ENCODE measurements at places on chromosomes 11 and 22.

DNA sequence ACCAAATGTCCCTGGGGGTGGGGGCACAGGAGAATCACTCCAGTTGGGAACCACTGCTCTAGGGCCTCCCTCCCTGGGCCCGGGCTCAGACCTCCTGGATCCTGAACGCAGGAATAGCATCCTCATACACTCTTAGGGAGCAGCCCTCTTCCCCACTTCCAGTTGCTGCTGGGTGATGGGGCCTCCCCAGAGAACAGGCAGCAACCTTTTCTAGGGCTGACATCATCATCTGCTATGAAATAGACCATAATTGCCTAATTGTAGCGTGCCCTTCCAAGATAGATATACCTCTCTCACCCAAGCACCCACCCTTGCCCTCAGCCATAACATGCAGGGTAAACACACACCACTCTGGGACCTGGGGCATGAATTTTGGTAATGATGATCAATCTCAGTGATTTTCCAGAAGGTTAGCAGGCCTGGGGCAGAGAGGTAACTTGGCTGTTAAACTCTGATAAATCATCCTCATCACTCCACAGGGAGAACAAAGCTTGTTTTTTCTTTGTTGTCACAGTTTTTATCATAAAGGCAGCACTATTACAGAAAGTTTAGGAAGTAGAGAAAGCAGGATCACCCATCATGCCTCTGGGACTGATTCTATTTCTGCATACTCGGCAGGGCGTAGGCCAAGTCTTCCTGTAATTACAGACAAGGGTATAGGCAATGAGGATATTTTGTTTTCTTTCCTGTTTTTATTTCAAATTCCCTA, 88.3 kb upstream of the PRDM11 start:
- DNase-seq, result no peak

DNA sequence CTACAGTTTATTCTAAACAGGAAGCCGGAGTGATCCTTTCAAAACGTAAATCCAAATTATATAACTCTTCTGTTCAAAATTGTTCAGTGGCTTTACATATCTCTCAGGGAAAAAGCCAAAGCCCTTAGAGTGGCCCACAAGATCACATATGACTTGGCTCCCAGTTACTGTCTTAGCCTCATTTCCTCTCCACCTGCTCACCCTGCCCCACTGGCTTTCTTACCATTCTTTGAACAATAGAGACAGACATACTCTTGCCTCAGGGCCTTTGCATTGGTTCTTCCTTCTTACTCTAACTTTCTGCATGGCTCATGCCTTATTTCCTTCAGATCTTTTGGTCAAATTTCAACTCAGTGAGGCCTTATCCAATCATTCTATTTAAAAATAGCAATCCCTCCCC, 52.1 kb downstream of the STIM1 start:
- no peak for DNase-seq

- DNase-seq, result no peak
Measured at GRCh38 chr11:94769880-94770279, 1.7 kb downstream of the AMOTL1 start.

DNA sequence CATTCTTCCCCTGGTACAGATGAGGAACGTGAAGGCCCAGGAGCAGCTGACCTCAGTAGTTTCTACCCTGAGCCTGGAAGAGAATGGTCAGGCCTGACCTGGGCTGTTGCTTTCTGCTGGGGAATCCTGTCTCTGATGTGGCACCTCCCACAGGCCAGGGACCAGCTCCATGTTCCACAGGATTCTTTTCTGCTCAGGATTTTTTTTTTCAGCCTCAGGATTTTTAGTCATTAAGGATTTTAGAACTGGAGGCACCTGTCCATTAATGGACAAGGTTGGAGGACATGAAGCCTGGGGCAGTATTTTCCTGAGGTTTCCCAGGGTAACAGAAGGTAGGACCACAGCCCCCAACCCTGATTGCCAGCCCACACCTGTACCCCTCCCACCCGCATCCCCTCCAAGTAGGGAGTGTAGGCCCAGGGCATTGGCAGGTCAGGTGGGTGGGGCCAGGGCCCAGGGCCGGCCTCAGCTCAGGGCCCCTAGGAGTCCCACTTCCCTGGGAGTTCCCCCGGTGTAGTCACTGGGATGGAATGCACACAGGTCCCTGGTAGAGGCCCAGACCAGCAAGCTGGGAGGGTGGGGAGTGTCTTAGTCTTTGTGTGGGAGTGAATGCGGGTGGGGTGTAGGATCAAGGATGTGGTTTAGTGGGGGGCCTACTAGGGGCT, 16.1 kb downstream of the BIK start:
- no peak for DNase-seq

DNA sequence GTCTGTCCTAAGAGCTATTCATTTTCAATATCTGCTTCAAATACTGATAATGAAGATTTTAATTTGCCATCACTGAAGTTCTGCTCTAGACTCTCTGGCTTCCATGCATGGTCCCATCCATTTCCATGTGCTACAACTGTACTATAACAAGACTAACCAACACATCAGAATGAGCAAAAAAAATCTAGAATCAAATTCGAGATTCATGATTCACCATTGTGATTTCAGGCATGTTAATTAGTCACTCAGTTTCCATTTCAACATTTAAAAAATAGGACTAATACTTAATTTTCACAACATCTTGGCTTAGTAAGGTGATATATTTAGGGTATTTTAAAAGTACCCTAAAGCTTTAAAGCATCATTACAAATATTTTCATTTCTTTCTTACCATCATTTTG, 22.8 kb downstream of the PICALM start:
- no peak for DNase-seq

DNA sequence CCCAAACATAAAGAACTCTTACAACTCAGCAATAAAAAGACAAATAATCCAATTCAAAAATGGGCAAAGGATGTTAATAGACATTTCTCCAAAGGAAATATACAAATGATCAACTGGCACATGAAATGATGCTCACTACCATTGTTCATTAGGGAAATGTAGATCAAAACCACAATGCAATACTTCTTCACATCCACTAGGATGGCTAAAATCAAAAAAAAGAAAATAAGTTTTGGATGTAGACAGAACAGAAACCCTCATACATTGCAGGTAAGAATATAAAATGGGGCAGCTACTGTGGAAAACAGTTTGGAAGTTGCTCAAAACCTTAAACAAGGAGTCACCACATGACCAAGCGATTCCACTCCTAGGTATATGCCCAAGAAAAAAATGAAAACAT, 16.3 kb downstream of the SIK3 start:
- no peak for DNase-seq

DNA sequence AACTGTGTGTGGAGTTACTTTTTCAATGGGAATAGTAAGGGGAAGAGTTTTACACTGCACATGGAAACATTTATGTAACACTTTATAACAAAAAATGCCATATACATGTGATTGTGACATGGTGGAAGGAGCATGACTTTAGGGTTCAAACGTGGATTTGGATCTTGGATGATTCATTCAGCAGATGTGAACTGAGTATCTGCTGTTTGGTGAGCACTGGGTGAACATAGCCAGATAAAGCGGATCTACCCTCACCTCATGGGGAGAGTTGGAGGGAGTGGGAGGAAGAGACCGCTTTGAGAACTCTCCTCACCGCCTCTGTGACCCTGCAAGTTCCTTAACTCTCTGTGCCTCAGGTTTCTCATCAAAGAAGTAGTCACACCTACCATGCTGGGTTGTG, 3.1 kb downstream of the NAA40 start:
- DNase-seq, result no peak

GRCh38 chr11:74577624-74578396, 14.6 kb upstream of the POLD3 start:
- peak; percentile 32 for DNase-seq

DNA sequence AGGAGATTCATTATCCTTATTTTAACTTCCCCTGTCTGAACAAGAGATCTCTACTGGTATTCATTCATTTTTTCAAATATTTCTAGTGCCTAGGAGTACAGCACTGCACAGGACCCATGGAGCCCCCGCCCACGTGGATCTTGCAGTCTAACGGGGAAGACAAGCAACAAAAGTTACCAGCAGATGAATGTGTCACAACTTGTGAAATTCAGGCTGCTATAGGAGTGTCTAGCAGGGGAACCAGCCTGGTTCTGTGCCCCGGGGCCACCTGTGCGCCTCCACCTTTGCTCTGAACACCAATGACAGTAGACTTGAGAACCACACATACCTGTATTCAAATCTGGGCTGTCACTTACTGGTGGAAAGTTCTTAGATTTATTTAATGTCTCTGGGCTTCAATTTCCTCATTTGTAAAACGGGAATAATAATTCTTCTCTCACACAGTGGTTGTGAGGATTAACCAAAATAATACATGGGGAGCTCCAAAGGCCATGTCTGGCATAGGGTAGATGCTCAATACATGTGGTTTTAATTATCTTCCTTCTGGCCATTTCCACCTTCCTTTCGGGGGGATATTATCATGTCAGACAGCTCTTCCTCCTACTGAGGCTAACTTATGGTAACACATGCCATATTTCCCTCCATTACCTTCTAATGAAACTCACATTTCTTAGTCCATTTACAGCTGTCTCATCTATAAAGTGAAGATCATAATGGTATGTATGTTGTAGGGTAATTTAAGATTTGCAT, 17.8 kb downstream of the POU2AF1 start:
- DNase-seq, result no peak

DNA sequence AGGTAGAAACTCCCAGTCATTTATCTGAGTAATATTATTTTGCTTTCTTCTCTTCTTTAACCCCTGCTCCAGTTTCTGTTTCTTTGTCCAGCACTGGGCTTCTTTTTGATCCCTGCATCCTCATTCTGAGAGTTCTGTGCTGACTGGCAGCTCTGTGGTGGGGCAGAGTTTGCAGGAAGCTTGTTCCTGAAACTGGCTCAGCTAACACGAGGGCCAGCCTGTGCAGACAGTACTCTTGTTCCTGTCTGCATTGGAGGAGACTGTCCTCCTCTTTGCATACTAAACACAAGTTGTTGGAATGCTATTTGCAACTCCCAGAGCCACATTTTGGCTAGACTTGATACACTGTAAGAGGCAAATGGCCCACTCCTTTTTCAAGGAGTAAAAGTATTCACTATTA, 93.1 kb upstream of the HORMAD2 start:
- no peak for DNase-seq

DNA sequence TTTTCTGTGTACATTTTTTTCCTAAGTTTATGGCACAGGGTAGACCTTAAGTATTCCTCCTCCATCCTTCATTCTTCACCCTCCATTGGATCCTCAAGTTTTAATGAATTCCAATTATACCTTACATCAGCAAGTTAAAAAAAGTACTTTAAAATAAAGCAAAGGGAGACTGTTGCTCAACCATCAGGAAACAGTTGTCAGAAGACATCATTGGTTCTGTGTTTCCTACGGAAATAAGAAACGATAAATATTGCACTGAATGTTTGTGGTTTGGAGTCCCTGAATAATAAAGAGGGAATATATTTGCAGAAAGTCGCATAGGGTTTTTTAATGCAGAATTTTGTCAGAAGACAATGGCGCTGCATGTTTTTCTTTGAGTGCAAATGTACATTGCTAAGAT, 28.1 kb upstream of the LDHA start:
- DNase-seq, result no peak

DNA sequence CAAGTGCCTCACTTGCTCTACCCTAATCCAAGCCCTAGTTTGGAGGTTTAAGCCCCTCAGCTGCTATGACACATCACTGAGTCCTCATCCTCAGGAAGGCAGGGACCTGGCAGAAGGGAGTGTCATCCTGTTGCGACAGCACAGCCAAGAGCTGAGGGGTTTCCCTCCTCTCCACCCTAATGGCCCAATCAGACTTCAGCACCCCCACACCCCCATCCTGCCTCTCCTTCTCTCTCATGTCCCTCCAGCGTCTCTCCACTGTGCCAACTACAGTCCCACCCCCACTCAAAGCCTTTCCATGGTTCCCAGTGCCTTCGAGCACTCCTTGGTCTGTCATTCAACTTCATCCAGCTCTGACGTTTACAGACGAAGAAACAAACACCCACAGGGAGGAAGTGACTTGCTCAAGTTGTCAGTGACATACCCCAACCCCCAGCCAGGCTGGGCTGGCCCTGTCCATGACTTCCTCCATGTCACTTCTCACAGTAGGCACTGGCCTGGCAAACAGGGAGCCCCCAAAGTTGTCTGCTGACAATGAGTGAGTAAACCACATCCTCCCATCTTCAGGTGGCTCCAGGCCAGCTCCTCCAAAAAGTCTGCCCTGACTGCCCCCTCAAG, 15.6 kb downstream of the ARAP1 start:
- DNase-seq, result no peak

DNA sequence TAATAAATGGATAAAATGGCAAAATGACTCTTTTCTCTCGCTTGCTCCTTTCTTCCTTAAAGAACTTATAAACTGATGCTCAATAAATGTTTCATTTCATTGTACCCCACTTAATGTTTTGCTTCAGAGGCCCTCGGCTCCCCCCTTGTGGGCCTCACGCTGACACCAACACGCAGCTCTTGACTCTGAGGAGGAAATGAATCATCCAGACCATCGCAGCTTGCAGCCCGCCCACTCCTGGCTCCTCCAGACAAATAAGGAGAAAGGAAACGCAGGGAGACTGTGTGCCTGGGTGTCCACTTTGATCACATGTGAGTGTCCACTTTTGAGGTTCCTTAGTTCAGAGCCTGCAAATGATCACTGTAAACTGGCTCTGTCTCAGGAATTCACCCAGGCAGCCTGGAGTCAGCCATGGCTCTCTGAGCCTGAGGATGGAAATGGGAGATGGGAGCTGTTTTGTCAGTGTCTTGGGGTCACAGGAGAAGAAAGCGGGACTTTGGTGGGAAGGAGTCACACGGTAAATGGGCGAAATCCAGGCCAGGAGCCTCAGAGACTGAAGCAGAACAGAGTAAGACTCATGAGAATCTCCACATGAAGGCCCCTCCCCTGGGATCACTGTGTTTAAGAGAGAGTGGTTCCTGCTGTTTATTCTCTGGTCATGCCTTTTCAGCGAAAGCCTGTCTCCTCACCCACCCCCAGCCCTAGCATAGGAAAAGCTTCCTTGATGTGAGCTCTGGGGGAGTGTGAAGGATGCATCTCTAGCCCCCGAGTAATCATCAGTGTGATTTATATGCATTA, 96.5 kb downstream of the CWC15 start:
- no peak for DNase-seq

GRCh38 chr11:14638561-14638960, 5.0 kb upstream of the PDE3B start:
- peak; percentile 57 for DNase-seq

DNA sequence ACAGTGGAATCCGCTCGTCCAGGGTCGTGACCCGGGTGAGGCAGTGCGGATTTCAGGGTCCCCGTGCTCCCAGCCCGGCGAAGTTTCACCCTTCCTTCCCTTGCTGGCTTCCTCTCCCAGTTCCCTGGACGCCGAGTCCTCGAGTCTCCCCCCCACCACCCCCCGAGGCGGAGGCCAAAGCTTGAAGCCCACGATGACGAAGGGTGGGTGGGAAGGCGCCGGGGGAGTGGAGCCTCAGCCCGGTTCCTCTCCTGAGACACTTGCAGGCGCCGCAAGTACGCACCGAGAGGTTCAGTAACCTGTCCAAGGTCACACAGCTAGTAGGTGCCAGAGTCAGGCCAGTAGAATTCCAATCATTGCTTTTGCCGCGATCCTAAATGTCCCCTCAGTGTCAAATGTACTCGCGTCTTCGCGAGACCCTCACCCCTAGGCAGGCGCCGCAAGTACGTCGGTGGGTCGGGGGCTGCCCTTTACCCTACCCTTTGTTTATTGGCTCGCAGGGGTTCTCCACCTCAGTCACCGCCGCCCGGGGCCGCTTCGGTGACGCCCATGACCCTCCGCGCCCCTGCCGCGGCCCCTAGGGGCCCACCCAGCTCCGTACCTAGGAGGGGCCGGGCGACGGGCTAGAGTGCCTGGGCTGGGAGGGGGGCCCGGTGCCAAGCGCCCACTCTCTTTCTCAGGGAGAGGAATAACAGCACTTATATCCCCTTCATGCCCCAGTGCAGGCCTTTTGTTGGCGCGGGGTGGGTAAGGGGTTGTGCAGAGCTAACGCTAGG, 5.7 kb upstream of the CHRM1 start:
- DNase-seq, result no peak

- no peak for DNase-seq
Measured at GRCh38 chr11:128239306-128239705, 348.1 kb downstream of the ETS1 start.

Data from RPMI8226 (cell line).